ENCODE measurements at places on chromosomes 2 and 18.

DNA sequence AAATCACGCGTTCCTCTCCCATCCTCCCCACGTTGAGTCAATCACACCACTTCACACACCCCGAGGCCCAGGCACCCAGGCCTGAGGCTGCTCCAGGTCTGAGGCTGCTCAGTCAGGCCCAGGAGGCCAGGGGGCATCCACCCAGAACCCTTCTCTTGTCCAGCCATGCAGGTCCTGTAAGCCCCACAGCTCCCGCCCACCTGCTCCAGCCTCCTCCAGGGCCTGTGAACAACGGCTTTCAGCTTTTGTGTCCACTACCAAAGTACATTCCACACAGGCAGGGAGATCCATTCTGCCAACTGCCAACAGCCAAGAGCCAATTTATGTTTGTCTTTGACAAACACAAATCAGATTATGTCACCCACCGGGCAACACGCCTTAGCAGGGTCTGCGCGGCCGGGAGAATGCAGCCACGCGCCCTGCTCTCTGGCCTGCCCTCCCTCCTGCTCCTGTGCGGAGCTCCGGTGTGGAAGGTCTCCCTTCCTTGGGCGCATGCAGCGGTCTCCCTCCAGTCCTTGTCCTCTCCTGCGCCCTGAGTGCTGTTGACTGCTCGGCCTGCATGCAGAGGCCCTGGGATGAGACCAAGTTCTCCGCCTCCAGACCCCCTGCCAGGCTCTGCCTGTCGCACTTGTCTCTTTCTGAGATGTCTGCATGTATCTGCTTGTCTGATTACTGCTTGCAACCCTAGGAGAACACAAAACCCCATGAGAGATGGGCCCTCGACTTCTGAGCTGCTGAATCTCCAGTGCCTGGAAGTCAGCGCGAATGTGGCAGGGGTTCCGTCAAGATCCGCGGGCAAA lies 146.6 kb downstream of the ZNF516 start:
- DNase-seq: no peak

DNA sequence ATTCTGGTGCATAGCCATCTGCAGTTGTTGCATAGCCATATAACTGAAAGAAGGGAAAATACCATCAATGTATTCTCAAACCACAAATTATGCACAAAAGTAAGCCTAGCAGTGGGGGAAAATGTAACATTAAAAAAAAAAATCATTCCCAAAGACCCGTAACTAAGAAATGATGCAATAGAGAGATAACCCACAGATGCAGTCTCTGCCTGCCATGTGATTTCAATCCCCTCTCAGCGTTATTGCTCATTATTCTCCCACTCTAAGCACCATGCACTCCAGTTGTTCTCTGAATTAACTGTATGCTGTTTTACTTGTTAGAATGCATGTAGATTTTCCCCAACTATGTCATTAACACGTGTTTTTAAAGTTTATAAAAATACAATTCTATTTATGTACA lies 14.1 kb downstream of the DSC1 start:
- no peak for DNase-seq

DNA sequence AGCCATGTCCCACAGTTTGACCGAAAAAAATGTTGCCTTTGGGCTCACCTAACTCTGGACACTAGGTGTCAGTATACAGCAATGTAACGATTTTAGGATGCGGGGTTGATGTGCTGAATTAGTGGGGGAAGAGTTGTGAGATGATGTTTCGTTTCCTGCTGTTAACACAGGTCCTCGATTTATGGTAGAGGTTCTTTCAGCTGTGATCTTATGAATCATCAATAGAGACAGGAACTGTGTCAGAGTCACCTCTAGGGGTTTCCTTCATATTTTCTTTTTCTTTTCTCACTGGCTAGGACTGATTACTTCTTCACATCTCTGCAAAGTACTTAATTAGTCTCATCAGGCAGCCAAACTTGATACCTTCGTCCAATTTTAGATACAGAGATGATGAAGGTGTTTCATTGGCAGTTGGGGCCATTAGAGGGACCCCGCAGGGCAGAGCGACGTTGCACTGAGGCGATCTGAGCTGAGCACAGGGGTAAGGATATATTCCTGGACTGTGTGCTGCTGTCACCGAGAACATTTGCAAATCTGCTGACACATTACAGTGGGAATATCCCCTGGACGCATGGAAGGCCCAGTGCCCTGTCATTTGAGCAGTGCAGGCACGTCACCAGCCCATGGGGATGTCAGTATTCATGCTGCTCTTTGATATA lies 10.2 kb upstream of the MMADHC start:
- DNase-seq: no peak

GRCh38 chr18:32922951-32923430 lies 150.2 kb upstream of the KLHL14 start:
- no peak for DNase-seq

DNA sequence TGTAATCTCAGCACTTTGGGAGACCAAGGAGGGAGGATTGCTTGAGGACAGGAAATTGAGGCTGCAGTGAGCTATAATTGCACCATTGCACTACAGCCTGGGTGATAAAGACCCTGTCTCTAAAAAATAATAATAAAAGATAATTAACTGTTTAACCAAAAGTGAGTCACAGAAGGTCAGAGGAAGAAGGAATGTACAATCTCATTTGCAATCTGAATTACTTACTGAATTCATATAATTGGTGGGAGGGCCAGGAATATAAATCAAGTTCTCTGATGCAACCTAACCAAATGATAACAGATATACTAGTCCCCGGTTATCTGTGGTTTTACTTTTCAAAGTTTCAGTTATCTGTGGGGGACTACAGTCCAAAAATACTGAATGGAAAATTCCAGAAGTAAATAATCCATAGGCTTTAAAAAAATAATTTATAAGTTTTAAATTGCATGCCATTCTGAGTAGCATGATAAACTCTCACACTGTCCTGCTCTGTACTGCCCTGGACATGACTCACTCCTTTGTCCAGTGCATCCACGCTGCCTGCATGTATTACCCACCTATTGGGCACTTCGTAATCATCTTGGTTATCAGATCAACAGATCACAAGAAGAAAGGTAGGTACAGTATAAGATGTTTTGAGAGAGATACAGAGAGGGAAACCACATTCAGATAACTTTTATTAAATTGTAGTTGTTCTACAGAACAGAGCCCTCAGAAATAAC lies 12.8 kb upstream of the MATN3 start:
- no peak for DNase-seq

- no peak for DNase-seq
These were observed 14.4 kb upstream of the BBS5 start for GRCh38 chr2:169464882-169465281.

DNA sequence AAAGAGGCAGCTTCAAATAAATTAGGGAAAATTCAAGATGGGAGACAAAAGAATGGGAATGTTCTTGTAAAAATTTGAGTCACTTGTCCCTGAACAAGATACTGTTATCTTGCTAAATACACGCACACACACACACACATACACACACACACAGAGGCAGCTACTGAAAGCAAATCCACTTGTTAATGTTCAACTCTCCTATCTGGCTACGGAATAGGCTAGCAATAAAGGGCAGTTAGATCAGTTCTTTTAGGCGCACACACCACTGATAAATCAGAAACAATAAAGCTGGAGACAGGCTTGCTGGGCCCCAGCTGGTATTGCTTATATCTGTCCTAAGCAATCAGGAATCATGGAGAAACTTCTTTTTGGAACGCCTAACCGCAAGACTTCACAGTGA lies 461.6 kb downstream of the BCL11A start:
- DNase-seq: no peak

DNA sequence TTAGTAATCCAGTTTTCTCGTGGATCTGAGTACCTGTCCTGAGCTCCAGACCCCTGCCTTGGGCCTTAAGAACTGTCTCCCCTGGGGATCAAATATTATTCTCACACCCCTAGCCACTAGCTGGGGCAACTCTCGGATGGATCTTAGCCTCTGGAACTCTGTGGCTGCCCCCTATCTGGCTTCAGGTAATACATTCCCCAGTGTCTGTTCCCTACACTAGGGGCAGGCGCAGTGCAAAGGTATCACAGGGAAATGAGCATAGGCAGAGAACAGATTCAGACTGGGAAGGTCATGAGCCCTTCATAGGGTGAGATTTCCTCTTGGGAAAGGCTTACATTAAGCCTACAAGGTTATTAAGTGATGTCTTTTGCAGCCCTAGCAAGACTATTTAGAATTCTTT lies 11.2 kb upstream of the SIX2 start:
- DNase-seq: no peak

- peak; percentile 41 for DNase-seq
These were observed at the start of gene ADD2 for GRCh38 chr2:70767699-70768589. Gene ADD2 (minus strand): TSS chr2:70768200. CDS start chr2:70706408, 61,792 bp downstream.

DNA sequence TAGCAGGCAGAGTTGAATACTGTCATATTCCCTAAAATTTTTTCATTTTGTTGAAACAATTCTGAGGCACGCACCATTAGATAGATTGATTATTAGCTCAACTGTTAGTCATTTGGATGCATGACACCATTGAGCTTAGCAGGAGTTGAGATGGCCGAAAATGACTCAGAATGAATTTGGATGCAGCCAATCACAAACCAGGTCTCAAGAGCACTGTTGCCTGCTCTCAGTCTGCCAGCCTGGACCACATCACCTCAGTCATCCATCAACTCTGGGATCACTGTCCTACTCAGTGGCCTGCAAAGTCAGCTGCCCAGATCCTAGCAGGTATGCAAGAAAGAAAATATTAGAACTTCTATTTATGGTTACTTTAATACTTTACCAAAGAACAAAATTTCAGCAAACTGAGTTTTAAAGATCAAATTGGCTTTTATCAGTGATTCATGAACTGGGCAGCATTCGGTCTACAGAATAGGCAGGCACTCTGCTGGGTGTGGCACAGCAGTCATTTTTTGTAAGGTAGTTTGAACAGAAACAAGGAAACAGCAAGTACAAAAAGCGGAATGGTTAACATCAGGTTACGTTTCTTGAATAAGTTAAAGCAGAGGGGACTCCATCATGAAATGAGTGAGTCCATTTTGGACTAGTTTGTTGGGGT lies 152.7 kb upstream of the ARHGAP28 start:
- no peak for DNase-seq

- no peak for DNase-seq
These were observed 39.6 kb downstream of the INHBB start for GRCh38 chr2:120385355-120386127.

- DNase-seq: no peak
These were observed 113.7 kb downstream of the XRCC5 start for GRCh38 chr2:216222650-216223352.

DNA sequence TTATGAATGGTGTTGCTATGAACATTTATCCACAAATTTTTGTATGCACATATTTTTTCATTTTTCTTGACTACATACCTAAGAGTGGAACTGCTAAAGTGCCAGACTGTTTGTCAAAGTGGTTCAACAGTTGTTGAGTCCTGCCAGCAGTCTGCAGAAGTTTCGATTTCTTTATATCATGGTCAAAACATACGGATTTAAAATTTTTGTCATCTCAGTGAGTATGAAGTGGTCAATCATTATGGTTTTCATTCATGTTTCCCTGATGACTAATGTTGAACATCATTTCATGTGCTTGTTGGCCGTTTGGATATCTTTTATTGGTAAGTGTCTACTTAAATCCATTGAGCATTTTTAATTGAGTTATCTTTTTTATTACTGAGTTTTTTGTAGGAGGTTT lies 39.2 kb downstream of the CCDC138 start:
- no peak for DNase-seq

- DNase-seq: no peak
These were observed 77.1 kb upstream of the CD302 start for GRCh38 chr2:159875083-159875482.

- no peak for DNase-seq
These were observed 210.9 kb downstream of the GBX2 start for GRCh38 chr2:235957251-235957650.

GRCh38 chr2:238108423-238109183 lies 8.5 kb downstream of the ESPNL start:
- DNase-seq: no peak

DNA sequence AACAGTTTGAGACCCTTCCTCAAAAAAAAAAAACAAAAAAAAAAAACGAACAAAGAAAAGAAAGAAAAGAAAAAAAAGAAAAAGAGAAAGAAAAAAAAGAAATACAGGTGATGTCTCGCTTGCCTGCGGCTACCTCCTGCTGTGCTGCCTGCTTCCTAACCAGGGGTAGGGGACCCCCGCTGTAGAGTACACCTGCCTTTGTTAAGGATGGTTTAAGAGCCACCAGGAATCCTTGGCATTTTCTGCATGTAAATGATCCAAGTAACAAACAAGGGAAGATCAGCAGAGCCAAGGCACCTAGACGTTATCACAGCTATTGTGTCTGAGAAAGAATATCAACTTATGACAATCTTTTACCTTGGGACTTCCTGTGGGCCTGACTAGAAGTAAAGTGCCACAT lies 856.8 kb upstream of the GCFC2 start:
- DNase-seq: no peak

- DNase-seq: no peak
These were observed 70.8 kb downstream of the EPHA4 start for GRCh38 chr2:221501210-221501882.

DNA sequence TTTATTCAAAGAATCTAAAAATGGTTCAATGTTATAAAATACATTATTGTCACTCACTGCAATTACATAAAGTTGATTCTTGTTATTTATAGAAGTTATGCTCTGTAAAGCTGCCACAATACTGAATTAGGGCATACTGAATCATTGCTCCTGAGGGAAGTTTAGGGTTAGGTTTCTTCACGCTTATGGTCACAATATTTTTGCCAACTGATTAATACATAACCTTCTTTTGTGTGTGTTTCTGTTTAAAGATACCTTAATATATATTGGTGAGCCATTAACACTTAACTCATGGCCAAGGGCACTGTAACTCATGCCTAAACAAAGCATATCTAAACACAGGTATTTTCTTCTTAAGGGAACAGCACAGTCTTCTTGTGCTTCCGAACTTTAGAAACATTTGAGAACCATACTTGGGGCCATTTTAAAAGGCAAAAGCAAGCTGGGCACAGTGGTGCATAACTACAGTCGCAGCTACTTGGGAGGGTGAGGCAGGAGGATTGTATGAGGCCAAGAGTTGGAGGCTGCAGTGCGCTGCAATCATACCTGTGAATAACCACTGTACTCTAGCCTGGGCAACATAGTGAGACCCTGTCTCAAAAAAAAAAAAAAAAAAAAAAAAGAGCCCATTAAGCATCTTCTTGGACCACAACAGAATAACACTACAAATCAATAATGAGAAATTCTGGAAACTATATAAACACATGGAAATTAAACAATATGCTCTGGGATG lies 15.6 kb downstream of the DARS1 start:
- DNase-seq: no peak

GRCh38 chr18:3798032-3798431 lies 348.1 kb downstream of the TGIF1 start:
- no peak for DNase-seq

DNA sequence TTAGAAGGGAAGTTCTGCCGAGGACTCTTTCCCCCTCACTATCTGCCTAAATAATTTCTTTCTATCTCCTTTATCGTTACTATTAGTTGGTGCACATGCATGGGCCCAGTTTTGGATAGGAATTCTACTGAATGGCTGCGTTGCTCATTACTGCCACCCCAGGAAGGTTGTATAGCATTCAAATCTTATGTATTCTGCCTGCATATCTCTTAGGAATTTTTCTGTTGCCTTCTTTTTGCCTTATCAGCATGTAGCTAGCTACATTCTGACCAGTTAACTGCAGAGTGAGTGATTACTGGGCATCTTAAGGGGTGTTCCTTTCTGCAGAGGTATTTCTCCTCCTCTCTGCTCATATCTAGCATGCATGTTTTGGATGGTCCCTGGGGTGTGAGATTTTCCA lies 239.6 kb downstream of the TDRD15 start:
- DNase-seq: no peak

All from stimulated activated CD8-positive, alpha-beta memory T cell treated with anti-CD3 and anti-CD28 coated beads, Interleukin-2, amount 100 ng/mL, for 48 hours (primary cell).